ENCODE measurements at places on chromosomes 4 and X. TPM values are rescaled to one million over a fixed set of nuclear protein-coding genes. Genes with fewer than 3 reads are reported as not detected.

Gene GRID2
- total RNA-seq = not detected

Gene HDX
- total RNA-seq = 8.0 TPM

Gene CLTRN
- 0.32 TPM for total RNA-seq

Gene PROM1
- total RNA-seq = not detected

Gene LIN54
- 27.3 TPM for total RNA-seq

Gene ATP2B3
- total RNA-seq = under 0.01 TPM

Gene SSX2B
- not detected for total RNA-seq

Gene SPANXA2
- total RNA-seq = 0.22 TPM

Gene PNMA6A
- total RNA-seq = 0.54 TPM

Gene HS3ST1
- total RNA-seq = 0.52 TPM

Gene SSX1
- total RNA-seq = not detected

Gene TEX13B
- total RNA-seq = not detected

Gene MAGEA10
- total RNA-seq = not detected

Gene RBMXL3
- total RNA-seq = not detected

Gene RAI2
- 3.1 TPM for total RNA-seq

Gene CXCL10
- not detected for total RNA-seq

Gene DRD5
- total RNA-seq = not detected

Gene MUC7
- not detected for total RNA-seq

Gene GPM6B
- 3.5 TPM for total RNA-seq

Gene IL21
- not detected for total RNA-seq

Gene CCKAR
- total RNA-seq = 0.91 TPM

Gene GAGE12C
- total RNA-seq = not detected

Gene DCX
- total RNA-seq = not detected

Gene PTCHD1
- not detected for total RNA-seq

Gene ZNF182
- total RNA-seq = 5.4 TPM

Gene SLC9A7
- total RNA-seq = 3.1 TPM

Gene KCNE5
- 0.11 TPM for total RNA-seq

Gene CENPE
- total RNA-seq = 24.3 TPM

Gene SLC25A43
- total RNA-seq = 34.4 TPM
